Activated CD4-positive, alpha-beta memory T cell treated with anti-CD3 and anti-CD28 coated beads for 36 hours (primary cell): ENCODE measurements at places on chromosomes 13 and 19.

DNA sequence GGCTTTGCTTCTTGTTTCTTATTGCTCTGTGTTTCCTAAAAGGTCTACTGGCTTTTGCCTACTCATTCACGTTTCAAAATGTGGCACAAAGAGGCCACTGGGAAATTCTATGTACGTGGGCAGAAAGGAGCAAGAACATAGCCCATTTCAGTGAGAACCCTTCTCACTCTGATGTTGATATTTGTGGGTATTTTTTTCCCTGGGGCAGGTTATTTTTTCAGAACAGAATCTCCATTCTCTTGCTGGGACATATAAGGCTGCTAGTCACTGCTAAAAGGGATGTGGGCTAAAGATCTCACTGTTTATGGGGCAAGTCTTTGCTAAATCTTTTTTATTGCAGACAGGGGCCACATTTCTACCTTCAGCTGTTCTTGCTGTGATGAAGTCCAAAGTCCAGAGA lies 27.1 kb downstream of the EDNRB start:
- DNase-seq = no peak

DNA sequence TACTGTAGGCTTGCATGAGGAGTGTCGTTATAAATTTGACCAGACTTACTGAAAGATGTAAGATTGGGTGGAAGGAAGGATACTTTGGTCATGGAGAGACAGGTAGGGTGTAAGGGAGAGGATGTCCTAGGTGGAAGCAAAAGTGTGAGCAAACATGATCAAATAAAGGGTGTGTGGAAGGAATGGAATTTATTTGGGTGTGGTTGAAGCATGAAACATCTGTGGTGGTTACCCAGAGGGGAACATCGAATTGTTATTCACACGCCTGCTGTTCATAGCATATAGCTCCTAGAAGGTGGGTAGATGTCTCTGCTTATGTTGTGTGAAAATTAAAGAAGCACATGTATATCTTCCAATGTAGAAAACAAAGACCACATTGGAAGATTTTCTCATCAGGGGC lies 157.7 kb downstream of the ATP8A2 start:
- no peak for DNase-seq

DNA sequence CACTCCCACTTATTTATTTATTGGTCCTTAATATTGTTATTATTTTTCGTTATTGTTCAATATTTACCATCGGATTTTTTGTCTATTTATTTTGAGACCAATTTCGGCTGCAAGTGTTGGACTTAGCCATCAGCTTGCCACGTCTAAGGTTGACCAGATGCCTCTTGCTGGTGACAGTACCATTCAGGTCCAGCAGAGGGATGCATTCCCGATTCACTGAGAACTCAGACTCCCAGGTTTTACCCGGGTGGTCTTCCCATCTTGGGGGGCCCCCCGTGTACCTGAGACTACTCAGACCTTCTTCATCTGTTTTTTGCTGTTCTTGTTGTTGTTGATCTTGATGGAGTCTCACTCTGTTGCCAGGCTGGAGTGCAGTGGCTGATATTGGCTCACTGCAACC lies 1435.2 kb downstream of the UQCRFS1 start:
- no peak for DNase-seq

DNA sequence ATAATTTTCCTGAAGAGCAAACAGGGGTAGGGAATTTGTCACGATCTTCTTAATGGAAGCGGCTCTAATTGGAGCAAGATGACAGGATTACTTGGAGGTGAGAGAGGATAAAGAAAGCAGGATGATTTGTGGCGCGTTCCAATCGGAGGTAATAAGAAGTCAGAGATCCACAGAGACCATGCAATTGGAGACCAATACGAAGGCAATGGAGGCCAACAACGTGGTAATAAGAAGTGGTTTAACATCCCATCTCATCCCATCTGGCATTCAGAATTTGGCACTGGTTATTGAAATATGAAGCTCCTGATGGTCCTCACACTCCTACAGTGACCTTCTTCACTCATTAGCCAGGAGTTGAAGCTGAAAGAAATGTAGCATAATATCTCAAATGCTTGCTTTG lies 130.6 kb downstream of the DLEU7 start:
- no peak for DNase-seq

DNA sequence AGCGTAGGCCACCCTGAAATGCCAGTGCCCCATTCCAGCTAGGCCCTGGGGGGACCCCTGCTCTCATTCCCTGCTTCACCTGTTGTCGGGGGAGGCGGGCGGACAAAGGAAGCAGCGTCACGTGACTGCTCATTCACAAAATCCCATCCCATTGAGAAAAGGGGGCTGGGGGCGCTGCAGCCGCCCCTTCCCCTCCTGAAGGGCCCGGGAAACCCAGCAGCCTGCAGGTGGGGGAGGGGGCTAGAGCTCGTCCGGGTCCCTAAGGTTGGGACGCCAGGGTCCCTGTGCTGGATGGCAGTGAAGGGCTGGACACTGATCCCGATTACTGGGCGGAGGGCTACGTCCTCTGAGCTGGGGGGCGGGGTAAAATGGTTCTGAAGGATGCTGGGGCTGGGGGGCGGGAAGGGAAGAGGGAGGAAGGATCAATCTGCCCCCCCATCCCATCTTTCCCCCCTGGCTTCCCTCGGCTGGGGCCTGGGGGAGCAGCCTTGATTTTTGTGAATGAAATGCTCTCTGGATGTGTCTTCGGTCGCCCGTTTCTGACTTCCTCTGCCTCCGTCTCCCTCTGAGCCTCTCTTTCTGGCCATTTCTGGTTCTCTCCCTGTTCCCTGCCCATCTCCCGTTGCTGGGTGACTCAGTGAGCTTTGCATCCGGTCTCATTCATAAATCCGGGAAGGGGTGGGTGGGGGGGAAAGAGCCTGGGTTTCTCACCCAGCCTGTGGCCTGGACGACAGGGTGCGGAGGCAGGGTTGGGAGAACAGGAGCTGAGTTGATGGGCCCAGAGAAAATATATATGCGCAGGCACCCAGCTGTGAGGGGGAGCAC lies 816 bp downstream of the SPRED3 start:
- peak; percentile 36 for DNase-seq

DNA sequence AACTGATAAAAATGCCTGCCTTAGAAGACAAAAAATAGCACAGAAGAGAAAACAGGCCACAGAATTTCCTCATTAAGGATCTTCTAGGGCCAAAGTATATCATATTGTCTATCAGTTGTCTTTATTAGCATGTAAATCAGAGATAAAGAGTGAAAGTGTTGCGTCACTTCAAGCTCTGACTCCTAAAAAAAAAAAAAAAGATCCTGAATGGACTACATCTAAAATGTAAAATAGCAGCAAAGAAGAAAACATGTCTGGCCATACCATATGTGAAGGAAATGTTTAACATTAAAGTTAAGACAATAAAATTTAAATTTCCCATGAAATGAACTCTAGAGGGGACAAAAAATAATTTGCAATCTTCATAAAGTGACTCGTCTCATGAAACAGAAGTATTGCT lies 237.4 kb downstream of the PCDH9 start:
- DNase-seq = no peak

GRCh38 chr13:38013676-38014075 lies 144.1 kb upstream of the TRPC4 start:
- no peak for DNase-seq

GRCh38 chr13:70027551-70027950 lies 80.1 kb upstream of the ATXN8OS start:
- DNase-seq = no peak

DNA sequence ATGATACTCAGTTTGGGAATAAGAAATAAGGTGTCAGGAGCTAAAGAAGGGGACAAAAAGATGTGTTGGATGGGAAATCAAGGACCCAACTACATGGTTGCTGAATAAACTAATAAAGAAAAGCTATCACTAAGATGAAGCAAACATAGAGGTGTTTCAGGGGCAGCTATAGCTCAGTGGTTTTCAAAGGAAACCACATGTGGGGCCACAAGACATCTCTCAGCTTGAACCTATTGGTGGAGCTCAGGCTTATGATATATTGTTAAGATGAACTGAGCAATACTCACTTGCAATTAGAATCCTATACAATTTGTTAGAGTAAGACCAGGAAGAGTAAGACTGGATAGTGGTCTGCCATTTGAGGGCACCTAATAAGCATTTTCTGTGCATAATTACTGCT lies 45.1 kb upstream of the SPRY2 start:
- no peak for DNase-seq

DNA sequence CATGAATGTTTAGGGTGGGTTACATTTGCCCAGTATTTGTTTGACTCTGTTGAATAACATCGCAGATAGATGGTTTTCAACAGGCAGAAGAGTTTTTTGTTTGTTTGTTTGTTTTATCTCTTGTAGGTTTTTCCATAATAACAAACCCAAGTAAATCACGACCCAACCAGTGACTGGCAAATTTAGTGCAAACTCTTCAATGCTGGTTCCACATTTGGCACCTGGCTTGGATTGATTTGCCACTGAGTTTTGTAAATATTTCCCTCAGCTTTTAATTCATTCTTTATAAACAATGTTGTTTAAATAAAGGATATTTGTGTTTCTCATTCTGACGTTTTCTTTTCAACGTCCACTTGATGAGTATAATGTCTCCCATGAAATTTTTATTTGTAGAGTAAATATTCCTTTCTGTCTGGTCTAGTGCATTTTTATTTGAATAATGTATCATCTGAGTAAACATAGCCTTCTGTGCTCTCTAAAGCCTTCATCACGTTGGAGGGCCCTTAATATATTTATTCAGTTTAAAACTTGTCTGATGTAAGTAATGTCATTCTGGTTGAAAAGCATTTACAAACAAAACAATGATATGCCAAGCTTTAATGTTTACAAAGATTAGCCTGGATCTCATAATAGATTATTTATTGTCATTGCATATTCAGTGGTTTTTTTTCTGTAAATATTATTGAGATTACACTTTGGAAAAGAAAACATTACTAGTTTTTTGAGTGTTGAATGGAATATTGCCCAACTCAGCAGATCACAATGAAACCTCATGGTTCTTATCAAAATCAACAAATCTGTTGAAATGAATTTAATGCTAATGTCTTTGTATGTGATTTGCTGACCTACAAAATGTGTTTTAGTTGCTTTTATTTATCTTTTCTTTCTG lies 90.4 kb upstream of the PEG3 start:
- DNase-seq = no peak

- DNase-seq = no peak
These were observed 10.6 kb upstream of the ZNF358 start for GRCh38 chr19:7505288-7505681.

GRCh38 chr13:36921631-36922301 lies 1.7 kb upstream of the SMAD9 start:
- no peak for DNase-seq

- no peak for DNase-seq
These were observed 5.0 kb downstream of the LRRC25 start for GRCh38 chr19:18392417-18392816.

DNA sequence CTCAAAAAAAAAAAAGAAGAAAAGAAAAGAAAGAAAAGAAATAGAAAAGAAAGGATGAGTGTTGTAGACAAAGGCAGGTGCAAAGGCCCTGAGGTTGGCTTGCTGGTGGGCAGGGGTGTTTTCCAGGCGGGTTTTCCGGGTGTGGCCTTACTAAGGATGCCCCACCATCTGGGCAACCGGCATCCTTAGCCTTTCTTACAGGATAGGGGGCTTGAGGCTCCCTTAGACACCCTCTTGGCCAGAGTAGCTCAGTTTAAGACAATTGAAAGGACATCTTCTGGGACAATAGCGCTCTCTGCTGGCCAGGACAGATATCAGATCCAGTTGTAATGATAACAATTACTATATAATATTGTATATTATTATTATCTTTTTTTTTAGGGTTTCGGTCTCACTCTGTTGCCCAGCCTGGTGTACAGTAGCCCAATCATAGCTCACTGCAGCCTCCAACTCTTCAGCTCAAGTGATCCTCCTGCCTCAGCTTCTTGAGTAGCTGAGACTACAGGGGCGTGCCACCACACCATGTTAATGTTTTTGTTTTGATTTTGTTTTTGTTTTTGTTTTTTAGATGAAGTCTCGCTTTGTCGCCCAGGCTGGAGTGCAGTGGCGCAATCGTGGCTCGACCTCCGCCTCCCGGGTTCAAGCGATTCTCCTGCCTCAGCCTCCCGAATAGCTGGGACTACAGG lies 1.4 kb upstream of the QTRT1 start:
- peak; percentile 78 for DNase-seq
